ENCODE measurements at places on chromosomes 3 and 15.

- no peak for DNase-seq
These were observed 52.3 kb upstream of the PRR20G start for GRCh38 chr3:127339928-127340861.

GRCh38 chr3:155753038-155753639 is 8.3 kb upstream of the PLCH1 start:
- no peak for DNase-seq

DNA sequence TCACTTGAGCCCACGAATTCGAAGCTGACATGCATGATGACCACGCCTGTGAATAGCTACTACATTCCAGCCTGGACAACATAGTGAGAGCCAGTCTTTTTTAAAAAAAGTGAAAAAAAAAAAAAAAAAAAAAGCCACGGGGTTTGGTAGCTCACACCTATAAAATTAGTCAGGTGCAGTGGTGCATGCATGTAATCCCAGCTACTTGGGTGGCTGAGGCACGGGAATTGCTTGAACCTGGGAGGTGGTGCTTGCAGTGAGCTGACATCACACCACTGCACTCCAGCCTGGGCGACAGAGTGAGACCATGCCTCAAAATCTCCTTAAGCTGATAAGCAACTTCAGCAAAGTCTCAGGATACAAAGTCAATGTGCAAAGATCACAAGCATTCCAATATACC is 44.4 kb downstream of the CSNK1G1 start:
- no peak for DNase-seq

DNA sequence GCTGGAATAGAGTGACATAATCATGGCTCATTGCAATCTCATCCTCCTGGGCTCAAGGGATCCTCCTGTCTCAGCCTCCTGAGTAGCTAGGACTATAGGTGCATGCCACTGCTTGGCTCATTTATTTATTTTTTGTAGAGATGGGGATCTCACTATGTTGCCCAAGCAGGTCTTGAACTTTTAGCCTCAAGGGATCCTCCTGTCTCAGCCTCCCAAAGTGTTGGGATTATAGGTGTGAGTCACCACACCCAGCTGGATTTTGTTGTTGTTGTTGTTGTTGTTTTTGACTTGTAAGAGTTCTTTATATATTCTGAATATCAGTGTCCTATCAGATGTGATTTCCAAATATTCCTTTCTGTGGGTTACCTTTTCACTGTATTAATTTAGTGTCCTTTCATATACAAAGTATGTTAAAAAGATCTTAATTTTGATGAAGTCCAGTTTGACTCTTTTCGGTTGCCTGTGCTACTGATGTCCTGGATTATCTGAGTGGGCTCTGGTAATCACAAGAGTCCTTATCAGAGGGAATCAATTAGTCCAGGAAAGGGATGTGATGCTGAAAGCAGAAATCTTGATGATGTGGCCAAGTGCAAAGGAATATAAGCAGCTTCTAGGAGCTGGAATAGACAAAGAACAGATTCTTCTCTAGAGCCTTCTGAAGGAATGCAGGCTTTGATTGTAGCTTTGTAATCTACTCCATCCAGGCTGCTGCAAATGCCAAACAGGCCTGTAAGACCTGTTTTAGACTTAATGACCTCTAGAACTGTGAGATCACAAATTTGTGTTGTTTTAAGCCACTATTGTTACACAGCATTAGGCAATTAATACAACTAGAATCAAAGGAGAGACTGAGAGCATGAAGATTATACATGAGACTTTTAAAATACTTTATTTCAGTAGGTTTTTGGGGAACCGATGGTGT is 30.2 kb downstream of the NCK1 start:
- DNase-seq, result no peak

- DNase-seq, result no peak
These were observed 27.1 kb downstream of the IP6K1 start for GRCh38 chr3:49759226-49759625.

DNA sequence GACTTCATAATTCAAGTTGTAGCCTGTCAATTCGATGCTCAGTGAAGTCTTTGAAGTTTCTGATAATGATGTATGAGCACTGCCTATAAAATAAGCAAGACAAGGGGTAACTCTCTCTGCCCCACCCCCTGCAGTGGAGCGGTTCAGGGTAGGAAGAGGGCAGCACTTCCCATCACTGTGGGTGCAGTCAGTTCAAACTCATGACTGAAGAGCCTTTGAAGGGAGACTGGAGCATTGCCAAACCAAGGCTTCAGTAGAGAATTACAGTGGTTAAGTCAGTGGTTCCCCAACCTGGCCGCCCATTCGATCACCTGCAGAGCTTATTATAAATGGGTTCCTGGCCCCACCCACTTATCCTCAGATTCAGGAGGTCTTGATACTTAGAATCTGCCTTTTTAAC is 190.6 kb downstream of the SHQ1 start:
- no peak for DNase-seq

DNA sequence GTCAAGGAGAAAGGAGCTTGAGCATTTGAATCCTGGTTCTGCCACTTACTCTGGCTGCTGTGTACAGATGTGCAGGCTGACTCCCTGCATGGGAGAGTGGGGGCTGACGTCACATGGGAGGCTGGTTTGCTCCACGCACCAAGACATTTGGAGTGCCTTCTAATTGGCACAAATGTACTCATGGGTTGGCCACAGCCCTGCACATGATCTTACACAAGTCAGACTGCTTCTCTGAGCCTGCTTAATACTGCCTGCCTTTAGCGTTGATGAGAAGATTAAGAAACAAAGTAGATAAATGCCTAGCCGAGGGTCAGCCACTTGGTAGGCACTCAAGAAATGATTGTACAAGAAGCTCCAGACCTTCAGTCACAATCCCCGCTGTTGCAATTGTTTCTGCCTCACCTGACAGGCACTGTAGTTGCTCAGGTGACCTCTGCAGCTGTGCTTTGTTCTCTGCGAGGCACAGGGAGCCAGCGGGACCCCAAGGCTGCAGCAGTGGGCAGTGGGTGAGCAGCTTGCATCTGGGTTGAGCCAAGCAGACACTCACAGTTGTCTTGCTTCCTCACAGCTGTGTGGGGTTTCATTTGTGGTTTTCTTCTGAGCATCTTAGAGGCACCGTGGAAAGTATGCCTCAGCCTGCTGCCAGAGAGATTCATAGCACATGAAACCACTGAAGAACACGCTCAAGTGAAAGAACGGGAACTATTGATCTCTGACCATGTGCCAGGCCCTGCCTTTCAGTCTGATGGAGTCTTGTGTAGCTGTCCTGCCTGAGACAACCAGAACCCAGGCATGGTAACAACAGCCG is 33.1 kb downstream of the GRK7 start:
- DNase-seq, result no peak

- DNase-seq, result no peak
These were observed 15.0 kb upstream of the KCNMB3 start for GRCh38 chr3:179265875-179266274.

DNA sequence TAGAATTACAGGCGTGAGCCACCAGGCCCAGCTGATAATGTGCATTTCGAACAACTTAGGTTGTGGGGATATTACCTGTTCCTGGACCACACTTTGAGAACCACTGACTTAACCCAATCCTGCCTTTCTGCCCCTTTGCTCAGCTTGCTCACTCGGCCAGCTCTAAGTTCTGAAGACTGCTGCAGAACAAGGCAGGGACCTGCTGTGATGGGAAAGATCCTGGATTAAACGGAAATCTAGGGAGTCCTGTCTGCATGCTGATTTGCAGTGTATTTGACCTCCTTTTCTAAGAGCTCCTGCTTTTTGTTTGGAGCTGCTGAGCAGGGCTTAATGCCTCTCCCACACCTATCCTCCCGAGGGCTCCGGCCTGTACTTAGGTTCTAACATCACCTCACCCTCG is 2.9 kb downstream of the LTK start:
- no peak for DNase-seq

DNA sequence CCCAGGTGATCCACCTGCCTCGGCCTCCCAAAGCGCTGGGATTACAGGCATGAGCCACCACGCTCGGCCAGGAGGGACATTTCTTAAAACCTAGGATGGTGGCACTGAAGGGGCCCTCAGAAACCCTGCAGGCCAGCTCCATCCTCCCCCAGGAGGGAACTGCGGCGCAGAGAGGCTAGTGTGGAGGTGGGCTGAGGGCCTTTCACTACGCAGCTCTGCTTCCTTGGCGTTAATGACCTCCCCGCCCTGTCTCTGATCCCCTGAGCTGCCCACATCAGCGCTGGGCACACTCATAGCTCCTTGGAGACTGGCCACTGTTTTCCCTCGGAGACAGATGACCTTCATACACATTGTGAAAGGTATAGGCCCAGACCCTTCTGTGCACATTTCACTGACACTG is 46.2 kb upstream of the MAGEF1 start:
- no peak for DNase-seq

- no peak for DNase-seq
These were observed at the start of gene PLSCR2 for GRCh38 chr3:146469150-146470017. PLSCR2 (minus strand) TSS chr3:146469561; CDS start chr3:146459904, 9,657 bp downstream.

DNA sequence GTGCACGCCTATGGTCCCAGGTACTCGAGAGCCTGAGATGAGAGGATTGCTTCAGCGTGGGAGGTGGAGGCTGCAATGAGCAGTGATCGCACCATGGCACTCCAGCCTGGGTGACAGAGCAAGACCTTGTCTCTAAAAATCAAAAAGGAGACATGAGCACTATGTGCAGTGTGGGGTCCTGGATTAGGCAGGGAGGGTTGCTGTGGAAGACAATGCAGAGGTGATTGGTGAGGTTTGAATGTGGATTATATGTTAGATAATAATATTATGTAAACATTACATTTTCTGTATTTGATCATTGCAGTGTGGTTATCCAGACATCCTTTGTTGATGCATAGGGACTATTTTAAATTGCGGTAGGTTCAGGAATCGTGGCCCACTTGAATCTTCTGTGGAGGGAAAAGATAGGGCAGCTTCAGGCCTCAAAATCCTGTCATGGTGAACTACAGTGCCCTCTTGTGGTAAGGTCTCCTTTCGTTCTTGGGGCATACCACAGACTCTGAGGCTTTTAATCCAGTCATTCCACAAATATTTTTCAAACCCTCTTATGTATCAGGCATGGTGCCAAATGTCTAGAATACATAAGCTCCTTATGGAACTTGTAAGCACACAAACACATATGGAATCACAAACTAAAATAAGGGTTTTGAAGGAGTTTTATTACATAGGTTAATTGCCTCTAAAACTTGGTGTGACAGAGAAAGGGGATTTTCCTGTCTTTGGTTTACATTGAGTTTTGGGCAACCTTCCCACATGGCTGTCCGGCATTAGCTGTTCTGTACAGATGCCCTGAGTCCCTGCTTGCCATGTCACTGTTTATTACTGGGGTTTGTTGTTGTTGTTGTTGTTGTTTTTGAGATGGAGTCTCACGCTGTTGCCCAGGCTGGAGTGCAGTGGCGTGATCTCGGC is 37.7 kb downstream of the GPD1L start:
- peak; percentile 62 for DNase-seq

- DNase-seq, result no peak
These were observed 72.8 kb upstream of the THSD4 start for GRCh38 chr15:71042356-71042922.

GRCh38 chr15:69557020-69557706 is 104.5 kb downstream of the RPLP1 start:
- DNase-seq, result peak; percentile 93

GRCh38 chr3:194440756-194441155 is 41.7 kb upstream of the GP5 start:
- no peak for DNase-seq

GRCh38 chr3:171457607-171458061 is 2.6 kb downstream of the TNIK start:
- DNase-seq, result no peak

GRCh38 chr3:44469914-44470313 is 7.6 kb downstream of the ZNF445 start:
- no peak for DNase-seq

DNA sequence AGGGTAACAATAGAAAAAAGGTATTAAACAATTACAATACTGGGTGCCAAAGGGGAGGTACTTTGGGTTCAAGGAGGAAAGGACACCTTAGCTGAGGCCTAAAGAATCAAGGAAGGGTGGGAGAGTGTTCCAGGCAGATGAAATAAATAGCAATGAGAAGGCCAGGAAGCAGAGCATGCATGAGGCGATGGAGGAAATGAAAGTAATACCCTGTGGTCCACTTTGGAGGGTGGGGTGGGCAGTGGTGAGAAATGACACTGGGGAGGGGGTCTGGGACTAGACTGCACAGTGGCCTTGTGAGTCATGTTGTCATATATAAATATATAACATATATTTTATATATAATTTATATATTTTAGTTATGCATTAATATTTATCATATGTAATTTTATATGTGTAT is 55.9 kb downstream of the BHLHE40 start:
- no peak for DNase-seq

- no peak for DNase-seq
These were observed 32.1 kb upstream of the ALPK3 start for GRCh38 chr15:84785053-84785452.

DNA sequence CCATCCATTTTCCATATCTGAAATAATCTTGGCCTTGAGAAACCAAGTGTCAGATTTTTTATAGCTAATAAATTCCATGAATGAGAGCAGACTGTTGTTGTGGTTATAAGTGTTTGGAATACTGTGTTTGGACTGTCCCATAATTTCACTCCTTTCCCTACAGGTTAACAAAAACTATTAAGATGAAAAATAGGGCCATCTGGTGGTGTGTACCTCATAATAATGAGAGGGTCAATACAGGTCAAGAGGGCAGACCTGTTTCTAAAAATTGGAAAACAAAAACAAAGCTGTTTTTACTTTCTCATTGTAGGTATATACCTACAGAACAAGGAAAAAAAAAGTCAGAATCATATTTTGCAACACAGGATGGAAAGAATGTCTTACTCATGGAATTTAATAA is 553.8 kb upstream of the SGO1 start:
- DNase-seq, result no peak

DNA sequence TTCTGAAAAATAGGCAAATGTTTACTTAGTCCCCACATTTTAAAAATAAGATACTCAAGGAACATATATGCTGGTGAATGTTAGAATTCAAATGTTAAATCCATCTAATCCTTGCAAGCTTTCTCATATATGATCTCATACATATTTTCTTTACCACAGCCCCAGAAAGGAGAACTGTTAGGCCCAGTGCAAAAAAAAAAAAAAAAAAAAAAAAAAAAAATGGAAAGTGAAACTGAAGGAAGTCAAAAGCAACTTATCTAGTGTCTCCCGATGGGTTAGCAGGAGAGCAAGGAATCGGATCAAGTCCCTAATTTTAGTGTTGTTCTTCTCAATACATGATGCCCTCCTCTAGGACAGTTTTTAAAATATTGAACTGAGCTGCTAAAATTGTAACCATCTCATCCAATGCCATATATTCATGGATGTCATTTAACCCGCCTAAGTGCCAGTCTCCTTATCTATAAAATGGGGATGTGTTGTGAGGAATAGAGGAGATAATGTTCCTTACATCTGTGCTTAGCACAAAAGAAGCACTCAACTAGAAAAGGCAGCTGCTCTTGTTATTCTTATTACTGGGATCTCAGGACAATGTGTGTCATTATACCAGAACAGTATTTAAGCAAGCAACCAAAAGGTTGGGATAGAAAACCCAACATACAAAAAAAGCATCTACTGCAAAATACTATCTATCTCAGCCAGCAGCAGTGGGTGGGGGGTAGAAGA is 279.7 kb downstream of the MAGI1 start:
- no peak for DNase-seq

GRCh38 chr15:79826800-79827199 is 70.0 kb downstream of the MTHFS start:
- DNase-seq, result no peak

Measured in stromal cell of bone marrow (primary cell).